NCI-H1417 treated with DMSO at 0.1 percent for 48 hours (cell line): ENCODE measurements at places on chromosomes 12 and 14.

GRCh38 chr14:58769771-58770170 is 132.0 kb downstream of the DACT1 start:
- DNase-seq = no peak

DNA sequence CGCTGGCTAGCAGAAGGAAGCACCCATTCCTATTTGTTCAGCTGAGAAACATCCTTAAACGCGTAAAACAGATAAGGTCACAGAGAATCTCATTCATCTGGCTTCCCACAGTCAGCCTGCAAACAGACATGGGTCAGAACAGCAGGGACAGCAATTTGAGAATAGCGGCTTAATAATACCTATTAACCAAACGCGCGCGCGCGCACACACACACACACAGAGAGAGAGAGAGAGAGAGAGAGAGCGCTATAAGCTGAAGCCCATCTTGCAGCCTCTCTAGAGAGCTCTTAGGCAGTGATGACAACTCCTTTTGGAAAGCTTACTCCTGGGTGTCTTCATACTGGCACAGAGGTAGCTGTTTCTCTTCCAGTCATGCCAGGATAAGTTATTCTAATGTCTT is 26.4 kb downstream of the TMEM132D start:
- no peak for DNase-seq

DNA sequence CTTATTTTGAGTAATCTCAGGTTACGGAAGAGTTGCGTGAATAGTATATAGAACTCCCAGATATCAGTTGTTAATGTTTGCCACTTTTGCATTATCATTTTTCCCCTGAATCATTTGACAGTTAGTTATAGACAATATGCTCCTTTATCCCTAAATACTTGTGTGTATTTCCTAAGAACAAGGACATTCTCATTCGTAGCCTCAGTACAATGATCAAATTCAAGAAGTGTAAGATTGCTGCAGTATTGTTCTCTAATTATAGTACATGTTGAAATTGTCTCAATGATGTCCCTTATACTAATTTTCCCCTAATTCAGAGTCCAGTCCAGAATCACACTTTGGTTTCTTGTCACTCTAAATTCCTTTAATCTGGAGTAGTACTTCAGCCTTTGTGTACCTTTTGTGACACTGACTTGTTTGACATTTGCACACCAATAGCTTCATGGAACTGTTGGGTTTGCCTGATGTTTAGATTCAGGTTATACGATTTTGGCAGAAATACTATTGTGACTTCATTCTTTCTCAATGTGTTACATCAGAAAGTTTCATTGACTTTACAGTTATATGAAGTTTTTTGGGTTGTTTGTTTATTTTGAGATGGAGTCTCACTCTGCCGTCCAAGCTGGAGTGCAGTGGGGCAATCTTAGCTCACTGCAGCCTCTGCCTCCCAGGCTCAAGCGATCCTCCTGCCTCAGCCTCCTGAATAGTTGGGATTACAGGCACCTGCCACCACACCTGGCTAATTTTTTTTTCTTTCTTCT is 13.1 kb downstream of the DYNC1H1 start:
- no peak for DNase-seq

- no peak for DNase-seq
Measured at GRCh38 chr12:42617622-42618021, 28.1 kb upstream of the PRICKLE1 start.

DNA sequence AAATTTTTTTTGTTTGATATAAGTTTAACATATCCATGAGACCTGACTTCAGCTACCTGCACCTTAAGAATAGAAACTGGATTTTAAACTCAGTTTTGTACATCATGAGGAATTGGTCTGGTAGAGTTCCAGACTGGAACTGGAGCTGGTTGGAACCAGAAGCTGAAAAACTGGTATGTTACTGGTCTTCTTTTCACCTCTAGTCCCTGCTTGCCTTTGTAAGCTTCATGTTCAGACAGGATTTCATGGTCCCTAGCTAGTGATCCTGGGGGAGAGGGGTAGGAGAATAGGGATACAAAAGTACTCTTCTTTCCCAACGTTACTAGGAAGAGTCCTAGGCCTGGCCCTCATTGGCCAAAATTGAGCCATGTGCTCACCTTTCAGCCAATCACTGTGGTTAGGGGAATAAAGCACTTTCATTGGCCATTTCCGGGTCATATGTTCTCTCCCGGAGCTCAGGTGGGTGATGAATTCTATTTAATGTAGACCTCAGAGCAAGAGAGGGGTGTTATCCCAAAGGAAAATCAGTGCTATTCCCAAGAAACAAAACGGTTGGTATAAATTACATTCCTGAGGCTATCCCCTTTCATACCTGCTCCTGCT is 36.9 kb upstream of the APPL2 start:
- DNase-seq = no peak

GRCh38 chr12:91778938-91779400 is 366.7 kb downstream of the BTG1 start:
- DNase-seq = no peak

DNA sequence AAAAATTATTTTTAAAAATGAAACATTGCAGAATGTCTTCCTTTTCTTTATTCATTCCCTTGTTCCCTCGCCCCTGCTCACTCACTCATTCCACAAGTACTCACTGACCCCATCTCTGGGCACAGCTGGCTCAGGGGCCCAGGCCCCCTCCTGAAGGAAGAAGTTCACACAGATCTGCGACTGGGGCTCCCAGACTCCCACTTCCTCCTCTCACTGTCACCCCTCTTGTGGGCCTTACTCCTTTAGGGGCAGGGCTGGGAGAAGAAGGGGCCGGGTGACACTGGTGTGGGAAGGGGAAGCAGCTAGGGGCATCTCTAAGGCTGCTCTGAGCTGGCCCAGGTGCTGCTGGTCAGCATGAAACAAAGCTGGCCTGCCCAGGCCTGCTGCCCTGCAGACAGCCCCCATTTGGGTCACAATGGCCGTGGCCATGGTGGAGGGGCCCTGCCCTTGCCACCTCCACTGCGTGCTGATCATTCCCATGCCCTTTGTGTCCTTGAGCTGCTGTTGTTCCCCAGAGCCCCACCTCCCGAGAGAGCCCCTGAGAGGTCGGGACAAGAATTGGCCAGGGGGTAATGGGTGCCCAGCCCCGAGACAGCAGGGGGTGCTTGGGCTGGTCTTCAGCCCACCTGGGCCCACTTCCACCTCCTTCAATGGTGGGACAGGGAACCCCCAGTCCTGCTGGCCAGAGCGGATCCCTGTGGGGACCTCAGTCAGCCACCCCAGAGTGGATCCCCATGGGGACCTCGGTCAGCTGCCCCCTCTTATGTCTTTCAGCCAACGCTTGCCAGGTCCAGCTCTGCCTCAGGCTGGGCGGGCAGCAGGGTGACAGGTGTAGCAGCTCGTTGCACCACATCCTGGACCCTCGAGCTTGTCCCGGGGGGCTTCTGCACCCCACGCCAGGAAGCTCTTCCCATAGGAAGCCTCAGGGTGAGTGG is 212.4 kb upstream of the C14orf180 start:
- DNase-seq = no peak

DNA sequence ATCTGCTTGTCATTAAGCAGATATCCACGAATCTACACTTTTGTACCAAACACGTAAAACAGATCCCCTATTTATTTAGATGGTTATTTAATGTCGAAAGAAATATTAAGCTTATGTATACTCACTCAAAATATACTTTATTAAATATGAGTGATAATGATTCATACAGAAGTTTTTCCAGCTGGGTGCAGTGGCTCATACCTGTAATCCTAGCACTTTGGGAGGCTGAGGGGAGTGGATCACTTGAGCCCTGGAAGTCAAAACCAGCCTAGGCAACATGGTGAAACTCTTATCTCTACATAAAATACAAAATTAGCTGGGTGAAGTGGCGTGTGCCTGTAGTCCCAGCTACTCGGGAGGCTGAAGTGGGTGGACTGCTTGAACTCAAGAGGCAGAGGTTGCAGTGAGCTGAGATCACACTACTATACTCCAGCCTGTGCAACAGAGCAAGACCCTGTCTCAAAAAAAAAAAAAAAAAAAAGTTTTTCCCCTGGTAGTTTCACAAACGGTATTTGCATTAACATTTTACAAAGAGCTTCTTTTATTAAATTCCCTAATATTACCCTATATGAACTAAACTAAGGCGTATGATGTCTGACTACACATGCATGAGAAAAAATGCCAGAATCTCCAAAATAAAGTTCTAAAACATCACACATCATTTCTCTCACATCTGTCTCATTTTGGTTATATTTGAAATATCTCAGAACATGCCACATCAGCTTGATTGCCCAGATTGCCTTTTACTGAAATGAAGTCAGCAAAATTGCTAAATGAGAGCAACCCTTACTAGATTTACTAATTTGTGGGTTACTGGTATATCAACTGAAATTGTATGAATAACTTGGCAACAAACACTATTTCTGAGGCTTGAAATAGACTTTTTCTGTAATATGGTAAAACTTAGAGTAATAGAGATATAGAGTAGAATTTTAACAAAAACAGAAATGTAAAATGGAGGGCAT is 74.9 kb downstream of the PAWR start:
- no peak for DNase-seq
